ENCODE measurements at places on chromosomes 16 and 17.

- no peak for DNase-seq
Observed at GRCh38 chr16:30054451-30054850, 11.1 kb upstream of the ALDOA start.

GRCh38 chr17:68624381-68624780 is 23.2 kb upstream of the FAM20A start:
- no peak for DNase-seq

GRCh38 chr16:56643833-56644232 is 5.4 kb downstream of the MT1A start:
- DNase-seq = no peak

DNA sequence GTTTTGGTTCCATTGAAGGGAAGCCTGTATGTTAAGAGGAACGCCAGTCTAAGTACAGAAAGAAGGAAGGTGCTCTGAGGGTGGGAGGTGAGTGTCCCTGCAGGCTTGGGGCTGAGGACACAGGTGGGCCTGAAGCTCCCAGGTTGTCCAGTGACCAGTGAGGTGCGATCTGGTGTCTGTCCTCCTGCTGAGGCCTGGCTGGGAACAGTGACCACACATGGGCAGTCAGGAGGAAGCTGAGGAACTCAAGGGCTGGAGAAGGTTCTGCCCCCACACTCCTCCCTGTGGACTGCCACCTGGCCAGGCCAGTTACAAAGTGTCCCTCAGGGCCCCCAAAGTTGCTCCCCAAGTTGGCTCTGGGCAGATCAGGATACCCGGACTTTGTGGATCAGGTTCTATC is 102.1 kb downstream of the N4BP1 start:
- DNase-seq = peak; percentile 15

DNA sequence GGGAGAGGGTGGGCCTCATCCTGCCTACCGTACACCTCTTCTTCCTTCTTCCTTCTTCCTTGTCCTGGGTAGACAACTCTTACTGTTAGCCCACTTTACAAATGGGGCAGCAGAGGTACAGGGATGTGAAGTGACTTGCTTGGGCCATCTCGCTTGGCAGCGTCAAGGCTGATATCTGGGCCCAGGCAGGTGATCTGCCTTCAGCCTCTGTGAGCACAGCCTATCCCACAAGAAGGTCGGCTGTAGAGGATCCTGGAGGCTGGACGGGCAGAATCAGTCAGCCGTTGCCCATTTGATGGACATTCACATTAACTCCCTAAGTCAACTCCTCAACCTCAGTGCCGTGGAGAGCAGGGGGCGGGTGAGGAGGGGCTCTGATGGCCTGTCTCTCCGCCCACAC is 317.3 kb downstream of the CPPED1 start:
- DNase-seq = no peak

DNA sequence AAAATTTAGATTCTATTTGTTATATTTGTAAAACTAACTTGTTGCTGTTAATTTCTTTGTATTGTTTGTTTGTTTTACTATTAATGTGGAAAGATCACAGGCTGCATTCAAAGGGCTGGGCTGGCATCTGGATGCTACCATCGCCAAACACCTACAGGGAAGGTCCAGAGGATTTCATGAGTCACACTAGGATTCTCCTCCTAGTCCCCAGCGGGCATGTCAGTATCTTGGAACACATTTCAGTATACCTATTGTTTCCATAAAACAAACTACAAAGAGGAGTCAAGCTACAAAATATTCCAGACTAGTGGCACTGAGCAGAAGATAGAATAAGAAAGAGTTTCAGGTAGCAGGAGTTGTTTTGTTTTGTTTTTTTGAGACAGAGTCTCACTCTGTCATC is 55.3 kb downstream of the NOG start:
- DNase-seq = no peak

DNA sequence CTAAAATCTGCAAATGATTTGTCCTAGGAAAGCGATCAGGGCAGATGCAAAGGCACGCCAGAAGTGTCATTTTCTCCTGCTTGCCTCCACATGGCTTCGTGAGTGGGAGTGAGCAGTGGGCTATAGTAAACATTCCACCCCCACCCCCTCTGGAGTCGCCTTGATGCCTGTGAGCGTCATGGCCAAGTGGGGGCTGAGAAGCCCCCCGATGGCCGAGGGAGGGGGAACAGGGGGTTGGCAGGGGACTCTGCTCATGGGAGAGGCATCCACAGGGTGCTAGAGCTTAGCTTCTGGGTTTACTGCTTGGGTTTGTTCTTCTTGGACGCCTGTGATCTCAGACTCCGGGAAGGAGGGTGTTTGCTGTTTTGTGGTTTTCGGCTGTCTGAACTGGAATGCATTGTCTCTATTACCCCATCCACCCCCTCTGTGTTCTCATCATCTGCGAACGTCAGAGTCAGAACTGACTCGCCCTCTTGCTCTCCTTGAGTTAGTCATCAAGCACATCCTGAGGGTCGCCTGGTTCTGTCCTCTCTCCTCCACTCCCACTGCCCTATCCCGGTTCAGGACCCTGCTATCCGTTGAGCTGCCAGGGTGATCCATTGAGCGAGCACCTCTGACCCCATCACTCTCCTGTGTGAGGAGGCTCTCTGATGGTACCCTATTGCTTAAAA is 15.4 kb downstream of the TNS4 start:
- DNase-seq = no peak

- DNase-seq = no peak
Observed at GRCh38 chr17:53039981-53040380, 782.7 kb upstream of the KIF2B start.

DNA sequence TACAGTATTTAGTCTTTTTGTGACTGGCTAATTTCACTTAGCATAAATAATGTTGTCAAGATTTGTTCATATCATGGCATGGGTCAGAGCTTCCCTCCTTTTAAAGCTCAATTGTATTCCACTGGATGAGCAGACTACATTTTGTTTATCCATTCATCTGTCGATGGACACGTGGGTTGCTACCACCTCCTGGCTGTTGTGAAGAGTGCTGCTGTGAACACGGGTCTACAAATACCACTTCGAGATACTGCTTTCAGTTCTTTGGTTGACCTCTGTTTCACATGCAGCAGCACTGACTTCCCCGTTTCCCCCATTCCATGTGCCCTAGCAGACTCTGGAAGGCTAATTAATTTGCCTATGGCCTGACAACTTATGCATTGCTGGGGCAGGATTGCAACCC is 285.4 kb downstream of the SHISA9 start:
- DNase-seq = no peak

DNA sequence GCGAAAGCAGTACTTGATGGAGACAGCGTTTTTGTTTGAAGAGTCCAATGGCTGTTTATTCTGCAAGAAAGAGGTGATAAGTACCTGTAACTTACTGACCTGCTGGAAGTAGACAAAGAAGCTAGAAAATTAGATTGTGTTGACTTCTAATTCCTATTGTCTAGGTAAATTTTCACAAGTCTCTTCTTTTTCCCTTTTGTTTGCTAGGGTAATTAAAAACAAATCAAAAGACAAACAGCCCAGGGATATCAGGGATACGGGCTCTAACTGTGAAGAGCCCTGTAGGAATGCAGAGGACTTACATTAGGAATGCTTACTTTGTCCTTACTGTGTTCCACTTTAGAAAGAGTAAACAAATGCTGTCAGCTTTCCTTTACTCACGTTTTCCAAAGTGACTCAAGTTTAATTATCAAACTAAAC is 7.0 kb downstream of the PSME3IP1 start:
- no peak for DNase-seq

GRCh38 chr17:72185564-72185963 is 64.7 kb downstream of the SOX9 start:
- no peak for DNase-seq

GRCh38 chr17:77736721-77737120 is 221.8 kb upstream of the TNRC6C start:
- no peak for DNase-seq

DNA sequence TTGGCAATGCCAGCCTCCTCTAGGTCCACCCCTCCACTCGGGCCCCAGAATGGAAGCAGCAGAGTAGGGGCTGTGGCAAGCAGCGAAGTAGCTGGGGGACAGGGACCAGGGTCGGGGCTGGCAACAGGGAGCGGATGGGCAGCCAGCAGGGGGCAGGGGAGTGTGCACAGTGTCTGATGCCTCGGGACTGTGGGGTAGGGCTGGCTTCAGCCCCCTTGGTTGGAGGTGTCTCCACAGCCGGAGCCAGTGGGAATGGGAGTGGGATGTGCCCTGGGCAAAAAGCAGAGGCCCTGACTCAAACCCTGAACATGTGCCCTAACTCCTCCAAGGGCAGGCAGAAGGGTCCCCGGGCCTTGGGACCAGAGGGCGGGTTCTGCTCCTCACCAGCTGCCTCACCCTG is 18.5 kb upstream of the ARHGAP27 start:
- DNase-seq = no peak

GRCh38 chr17:37086948-37087347 is 138.2 kb downstream of the AATF start:
- DNase-seq = no peak

GRCh38 chr17:9286434-9286833 is 265.1 kb downstream of the NTN1 start:
- DNase-seq = no peak

- DNase-seq = no peak
Observed at GRCh38 chr17:39622380-39623006, 4.3 kb upstream of the PPP1R1B start.

- no peak for DNase-seq
Observed at GRCh38 chr16:64098451-64098850, 1023.4 kb downstream of the CDH11 start.

GRCh38 chr16:7113949-7114348 is 218.7 kb upstream of the RBFOX1 start:
- no peak for DNase-seq

- no peak for DNase-seq
Observed at GRCh38 chr17:57294101-57294500, 37.8 kb downstream of the MSI2 start.

DNA sequence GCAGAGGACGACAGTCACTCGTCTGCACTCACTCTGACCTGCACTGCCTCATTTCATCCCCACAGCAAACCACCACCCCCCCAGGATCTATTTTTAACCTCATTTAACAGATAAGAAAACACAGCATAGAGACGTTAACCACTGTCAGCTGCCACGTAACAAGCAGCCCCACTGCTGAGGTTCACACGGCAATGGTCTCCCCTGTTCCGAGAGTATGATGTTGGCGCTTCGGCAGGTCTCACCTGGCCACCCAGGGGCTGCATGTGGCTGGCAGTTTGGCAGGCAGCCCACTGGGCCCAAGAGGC is 16.1 kb downstream of the ZNF469 start:
- no peak for DNase-seq

GRCh38 chr17:10739386-10739785 is 9.6 kb upstream of the TMEM220 start:
- no peak for DNase-seq

GRCh38 chr17:7471729-7472128 is 7.7 kb downstream of the ZBTB4 start:
- DNase-seq = no peak

DNA sequence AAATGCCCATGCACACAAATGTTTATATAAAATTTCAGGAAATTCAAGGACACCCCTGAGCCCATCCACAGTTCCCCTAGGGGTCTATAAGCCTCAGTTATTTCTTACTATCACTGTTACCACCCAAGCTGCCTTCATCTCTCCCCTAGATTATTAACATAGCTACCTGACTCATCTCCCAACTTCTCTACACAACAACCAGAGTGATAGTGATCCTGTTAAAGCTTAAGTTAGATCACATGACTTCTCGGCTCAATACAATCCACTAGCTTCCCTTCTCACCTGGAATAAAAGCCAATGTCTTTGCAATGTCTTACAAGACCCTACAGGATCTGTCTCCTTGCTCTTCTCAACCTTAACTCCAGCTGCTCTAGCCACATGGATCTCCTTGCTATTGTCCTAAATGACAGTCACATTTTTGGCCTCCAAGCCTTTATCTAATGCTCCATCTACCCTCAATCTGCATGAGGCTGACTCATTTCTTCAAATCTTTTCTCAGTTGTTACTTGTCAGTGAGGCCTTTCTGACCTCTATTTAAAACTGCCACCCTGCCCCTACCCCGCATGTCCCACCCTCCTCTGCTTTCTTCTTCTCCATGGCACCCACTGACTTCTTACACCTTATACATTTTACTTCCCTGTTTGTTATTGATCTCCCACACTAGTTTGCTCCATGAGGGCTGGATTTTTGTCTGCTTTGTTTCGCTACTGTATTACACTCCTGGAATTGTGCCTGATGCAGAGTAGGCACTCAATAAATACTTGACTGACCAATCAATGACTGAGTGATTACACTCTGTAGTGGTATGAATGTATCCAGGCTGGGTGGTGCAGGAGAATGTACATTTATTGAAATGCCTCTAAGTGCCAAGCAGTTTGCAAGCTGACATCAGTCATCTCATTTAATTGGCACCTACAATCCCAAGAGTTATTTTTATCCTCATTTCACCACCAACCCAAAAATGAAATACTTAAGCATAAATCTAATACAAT is 5.2 kb upstream of the LIG3 start:
- no peak for DNase-seq

GRCh38 chr16:2469399-2470233 is 1.5 kb upstream of the NTN3 start:
- DNase-seq = no peak

GRCh38 chr17:60392042-60392844 is at the start of gene USP32:
Gene USP32 (minus strand): TSS chr17:60392133. CDS start chr17:60391939, 194 bp downstream.
- peak; percentile 97 for DNase-seq

- no peak for DNase-seq
Observed at GRCh38 chr16:80231888-80232287, 308.9 kb upstream of the DYNLRB2 start.

DNA sequence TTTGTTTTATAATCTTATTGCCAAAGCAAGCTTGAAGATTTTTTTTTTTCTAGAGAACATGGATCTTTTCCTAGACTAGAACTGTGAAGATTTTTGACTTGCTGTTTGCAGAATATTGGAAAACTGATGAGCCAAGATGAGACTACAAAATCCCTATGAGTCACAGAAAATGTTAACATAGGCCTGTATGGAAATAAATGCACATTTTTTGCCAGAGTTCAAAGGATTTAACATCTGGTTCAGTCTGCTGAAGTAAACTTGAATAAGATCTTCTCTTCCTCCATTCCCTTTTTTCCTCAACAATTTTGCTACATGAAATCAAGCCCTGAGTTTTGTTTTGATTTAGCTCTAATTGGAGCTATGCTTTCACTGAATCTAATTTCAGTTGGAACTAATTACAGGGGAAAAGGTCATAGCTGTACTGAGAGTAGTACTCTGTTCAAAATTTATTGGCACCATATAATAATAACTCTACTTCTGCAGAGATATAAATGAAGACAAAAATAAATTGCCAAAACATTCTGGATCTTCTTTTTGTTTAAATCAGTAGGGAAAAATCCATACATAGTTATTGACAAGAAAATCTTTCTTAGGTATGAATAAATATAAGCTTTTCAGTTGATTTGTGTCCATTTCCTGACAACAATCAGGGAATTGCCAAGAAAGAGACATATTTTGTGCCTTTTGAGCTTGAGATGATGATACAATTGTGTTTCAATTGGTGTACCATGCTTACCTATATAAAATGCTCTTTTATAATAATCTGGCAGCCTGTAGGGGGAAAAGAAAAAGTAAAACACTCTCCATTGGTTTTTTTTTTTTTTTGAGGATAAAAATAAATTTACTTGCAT is 387.5 kb upstream of the GOT2 start:
- DNase-seq = no peak
